ENCODE measurements at places on chromosomes 1 and 21. TPM values are rescaled to one million over a fixed set of nuclear protein-coding genes. Genes with fewer than 3 reads are reported as not detected.

GRCh38 chr1:62433861-62434617 lies 2.8 kb upstream of the USP1 start:
- H3K36me3 ChIP-seq: no peaks in the 10 kb centered on the region
- DNase-seq: no peak
- no peak overlapping the region for H3K27ac ChIP-seq
- peaks cover 17% of the 10 kb centered on the region for H3K4me1 ChIP-seq

DNA sequence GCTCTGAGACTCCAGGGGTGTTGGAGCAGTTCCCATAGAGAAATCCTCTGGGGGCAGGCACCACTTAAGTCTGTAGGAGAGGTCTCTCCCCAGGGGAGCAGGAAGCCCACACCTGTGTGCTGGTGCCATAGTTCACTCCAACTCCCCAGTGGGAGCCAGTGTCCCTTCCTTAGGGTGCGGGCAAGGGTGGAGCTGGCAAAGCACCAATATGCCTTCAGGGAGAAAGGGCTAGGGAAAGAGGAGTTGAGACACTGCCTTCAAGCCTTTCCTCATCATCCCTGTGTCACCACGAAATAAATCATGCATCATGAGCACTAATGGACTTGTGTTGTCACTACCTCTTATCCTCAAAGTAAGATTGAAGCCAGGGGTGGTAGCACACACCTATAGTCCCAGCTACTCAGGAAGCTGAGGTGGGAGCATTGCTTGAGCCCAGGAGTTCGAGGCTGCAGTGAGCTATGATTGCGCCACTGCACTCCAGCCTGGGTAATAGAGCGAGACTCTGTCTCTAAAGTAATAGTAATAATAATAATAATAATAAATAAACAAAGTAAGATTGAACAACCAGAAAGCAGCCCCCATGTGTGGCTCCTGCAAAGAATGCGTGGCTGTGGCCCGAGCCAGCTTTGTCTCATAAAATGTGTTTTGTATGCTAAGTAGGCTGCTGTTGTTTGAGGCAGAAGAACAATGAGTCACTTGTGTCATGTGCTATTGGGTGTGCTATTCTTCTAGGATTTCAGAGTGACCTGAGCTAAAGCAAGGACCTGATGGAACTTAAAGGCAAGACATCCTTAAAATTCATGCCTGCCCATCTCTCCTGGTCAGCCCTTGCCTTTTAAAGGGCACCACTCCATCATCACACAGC lies 6.7 kb upstream of the TIE1 start:
- DNase-seq: no peak
- peaks cover 21% of the 10 kb centered on the region for H3K4me1 ChIP-seq
- no peaks in the 10 kb centered on the region for H3K27me3 ChIP-seq
- no peaks in the 10 kb centered on the region for H3K36me3 ChIP-seq
- H3K4me3 ChIP-seq: no peak overlapping the region

GPR37L1 gene
- not detected for total RNA-seq

RYR2 gene
- 0.13 TPM for total RNA-seq
